C1 segment of cervical spinal cord (tissue), 14 donors: ENCODE measurements at places on chromosomes 11 and 22.

DNA sequence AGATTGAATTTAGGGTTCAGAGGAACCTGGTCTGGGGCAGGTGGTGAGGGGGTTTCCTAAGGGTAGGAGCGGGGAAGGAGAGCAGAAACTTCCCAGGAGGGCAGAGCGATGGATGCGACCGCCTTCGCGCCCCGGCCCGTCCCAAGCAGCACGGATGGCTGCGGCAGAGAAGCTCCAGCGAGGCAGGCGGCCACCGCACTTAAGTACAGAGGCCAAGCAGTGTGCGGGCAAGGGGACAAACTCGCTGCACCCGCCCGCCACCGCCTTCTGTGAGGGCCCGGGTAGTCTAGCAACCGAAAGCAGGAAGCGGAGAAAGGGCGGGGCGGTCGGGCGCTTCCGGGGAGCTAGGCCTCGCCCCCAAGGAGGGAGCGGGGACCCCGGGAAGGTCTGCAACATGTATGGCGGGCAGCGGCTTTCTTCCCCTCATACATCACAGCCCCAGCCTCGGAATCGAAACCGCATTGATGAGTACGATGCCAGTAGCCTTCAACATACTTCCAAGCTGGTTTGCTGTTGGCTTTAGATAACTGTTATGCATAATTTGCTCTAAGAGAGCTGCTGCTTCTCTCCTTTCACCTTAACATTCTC is at the start of gene AGBL2:
Gene AGBL2 (minus strand): TSS at position 288 of the 588 bp plus-strand sequence. CDS start 719 bp downstream, outside the sequence.
- DNase-seq: peak; percentile 19

DNA sequence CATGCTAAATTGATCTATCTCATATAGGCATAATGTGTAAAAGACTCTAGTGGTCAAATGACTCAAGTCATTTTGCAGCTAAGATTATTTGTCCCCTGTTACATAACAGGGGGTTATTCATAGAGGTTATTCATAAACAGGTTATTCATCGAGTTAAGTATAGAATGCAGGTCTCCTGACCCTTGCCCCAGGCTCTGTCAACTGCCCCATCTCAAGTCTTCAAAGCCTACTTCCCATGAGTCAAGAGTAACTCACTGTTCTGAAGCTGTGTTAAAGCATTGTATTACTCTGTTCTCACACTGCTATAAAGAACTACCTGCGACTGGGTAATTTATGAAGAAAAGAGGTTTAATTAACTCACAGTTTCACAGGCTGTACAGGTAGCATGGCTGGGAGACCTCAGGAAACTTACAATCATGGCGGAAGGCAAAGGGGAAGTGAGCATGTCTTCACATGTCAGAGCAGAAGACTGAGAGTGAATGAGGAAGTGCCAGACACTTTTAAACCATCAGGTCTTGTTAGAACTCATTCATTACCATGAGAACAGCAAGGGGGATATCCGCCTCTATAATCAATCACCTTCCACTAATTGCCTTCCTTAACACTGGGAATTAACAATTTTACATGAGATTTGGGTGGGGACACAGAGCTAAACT is 226.2 kb upstream of the BLID start:
- DNase-seq: no peak

DNA sequence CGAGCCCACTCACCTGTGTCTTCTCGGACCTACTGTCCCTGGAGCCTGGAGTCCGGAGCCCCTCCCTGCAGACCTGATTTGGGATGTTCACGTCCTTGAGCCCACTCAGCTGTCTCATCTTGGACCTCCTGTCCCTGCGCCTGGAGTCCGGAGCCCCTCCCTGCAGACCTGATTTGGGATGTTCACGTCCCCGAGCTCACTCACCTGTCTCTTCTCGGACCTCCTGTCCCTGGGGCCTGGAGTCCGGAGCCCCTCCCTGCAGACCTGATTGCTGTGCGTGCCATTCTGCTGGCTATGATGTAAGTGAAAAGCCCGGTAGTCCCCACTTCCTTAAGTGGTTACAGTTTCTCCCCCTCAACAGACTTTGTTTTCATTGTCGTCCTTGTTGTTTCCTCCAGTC is 867.1 kb downstream of the BRD1 start:
- DNase-seq: no peak

DNA sequence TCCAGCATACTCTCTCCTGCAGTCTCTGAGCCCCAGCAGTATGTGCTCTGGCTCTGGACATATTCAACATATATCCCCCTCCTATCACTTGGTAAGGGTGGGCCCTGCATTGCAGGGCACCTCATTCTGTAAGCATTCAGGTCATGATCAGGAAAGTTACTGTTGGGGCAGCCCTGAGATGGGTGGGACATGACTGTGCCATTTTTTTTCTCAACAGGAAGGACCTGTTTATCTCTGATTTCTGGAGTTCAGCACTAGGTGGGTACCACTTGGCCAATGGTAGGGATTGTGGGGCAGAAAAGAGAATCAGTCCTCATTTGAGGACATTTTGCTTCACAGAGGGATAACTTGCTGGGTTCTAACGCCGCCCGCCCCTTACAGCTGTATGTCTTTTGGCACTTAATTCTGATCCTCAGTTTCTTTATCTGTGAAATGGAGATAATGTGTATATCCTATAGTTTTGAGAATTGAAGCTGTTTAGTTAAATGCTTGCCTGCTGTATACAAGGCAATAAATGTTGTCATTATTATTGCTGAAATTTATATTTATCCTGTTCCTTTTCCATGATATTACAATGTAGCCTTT is 2.2 kb downstream of the SRRD start:
- DNase-seq: no peak

DNA sequence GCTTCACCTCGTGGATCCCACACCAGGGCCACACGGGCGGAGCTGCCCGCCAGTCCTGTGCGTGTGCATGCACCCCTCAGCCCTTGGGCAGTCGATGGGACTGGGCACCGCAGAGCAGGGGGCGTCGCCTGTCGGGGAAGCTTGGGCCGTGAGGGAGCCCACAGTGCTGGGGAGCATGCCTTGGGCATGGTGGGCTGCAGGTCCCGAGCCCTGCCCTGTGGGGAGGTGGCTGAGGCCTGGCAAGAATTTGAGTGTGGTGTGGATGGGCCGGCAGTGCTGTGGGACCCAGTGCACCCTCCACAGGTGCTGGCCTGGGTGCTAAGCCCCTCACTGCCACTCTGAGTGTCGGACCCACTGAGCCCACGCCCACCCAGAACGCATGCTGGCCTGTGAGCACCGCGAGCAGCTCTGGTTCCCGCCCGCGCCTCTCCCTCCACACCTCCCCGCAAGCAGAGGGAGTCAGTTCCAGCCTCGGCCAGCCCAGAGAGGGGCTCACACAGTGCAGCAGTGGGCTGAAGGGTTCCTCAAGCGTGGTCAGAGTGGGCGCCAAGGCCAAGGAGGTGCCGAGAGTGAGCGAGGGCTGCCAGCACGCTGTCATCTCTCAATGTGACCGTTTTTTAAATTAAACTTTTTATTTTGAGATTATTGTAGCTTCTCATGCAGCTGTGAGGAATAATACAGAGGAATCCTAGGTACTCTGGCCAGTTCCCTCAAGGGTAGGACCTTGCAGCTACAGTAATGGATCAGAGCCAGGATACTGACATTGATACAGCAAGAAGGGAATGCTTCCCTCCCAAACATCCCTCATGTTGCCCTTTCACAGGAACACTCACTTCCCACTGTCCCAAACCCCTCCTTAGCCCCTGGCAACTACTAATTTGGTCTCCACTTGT is 127.7 kb downstream of the CRYBB2 start:
- DNase-seq: no peak
